ENCODE measurements at places on chromosomes 2 and 18.

GRCh38 chr2:96885432-96886347 is 15.8 kb upstream of the SEMA4C start:
- DNase-seq, result no peak

DNA sequence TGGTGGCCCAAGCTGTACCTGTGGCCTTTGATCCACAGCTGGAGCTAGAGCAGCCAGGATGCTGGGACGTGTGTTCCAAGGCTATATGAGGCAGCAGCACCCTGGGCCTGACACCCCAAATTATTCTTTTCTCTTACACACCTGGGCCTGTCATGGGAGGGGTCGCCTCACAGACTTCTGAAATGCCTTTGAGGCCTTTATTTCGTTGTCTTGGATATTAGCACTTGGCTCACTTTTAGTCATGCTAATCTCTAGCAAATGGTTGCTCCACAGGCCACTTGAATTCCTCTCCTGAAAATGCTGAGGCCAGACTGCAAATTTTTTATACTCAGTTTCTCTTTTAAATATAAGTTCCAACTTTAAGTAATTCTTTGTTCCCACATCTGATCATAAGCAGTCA is 22.0 kb upstream of the IL1R2 start:
- DNase-seq, result no peak

- DNase-seq, result no peak
Observed at GRCh38 chr2:129178356-129178755, 801.1 kb upstream of the RAB6C start.

- DNase-seq, result no peak
Observed at GRCh38 chr2:241180495-241180894, 8.0 kb upstream of the ANO7 start.

DNA sequence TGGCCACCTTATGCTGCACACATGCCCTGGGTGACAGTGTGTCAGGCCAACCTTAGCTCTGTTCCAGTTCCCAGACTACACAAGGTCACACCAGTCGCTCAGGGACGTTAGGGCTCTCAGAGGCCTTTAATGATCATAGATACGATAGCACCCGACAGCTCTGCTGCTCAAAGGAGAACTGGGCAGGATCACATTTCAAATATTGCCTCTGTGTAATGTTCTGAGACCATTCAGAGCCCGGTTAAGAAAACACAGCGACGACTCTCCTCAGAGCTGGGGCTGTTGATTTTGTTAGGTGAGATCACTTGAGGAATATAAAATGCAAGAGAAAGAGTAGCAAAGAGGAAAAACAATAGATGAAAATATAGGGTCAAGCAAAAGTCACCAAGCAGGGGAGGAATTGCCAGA is 166.6 kb upstream of the TANK start:
- no peak for DNase-seq

DNA sequence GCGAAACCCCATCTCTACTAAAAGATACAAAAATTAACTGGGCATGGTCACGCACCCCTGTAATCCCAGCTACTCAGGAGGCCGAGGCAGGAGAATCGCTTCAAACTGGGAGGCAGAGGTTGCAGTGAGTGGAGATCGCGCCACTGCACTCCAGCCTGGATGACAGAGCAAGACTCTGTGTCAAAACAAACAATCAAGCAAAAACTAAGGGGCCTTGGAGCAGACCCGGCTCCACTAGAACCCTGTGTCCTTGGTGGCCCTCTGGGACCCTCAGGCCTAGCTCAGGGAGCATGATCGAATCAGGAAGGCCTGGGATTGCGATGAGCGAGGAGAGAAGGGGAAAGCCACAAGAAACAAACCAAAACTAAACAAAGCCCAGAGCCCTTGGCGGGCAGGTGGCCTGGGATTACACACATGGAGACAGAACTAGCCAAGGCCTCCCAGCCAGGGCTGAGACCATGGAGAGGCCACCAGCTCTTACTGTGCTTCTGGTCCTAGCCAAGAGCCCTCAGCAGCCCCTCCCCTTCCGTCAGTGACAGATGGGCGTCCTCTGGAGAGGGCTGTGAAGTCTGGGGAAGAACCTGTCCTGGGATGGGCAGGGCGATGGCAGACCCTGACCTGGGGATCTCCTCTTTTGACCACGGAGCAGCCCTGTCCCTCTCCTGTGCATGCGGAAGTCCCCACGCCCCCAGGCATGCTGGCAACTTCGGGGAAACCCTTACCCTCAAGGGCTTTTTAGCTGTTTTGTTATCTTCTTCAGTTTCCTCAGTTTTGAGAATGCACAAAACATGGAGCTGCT is 27.4 kb upstream of the CATIP start:
- DNase-seq, result no peak

DNA sequence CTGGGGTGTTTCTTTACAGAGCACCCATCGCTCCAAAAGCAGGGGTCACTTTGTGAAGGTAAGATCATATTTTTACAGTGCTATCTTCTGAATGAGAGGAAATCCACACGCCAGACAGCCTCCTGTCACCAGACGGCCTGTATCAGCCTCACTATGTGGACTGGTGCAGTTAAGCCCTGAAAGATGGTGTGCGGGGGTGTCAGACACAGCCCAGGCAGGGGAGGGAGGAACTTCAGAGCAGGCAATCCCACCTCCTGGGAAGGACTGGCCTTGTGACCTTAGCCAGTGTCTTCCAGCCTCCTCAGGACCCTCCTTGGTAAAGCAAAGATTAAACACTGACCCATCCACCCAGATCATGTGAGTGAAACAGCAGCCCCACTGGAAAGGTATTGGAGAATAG is 249.4 kb upstream of the CTAGE1 start:
- DNase-seq, result no peak

DNA sequence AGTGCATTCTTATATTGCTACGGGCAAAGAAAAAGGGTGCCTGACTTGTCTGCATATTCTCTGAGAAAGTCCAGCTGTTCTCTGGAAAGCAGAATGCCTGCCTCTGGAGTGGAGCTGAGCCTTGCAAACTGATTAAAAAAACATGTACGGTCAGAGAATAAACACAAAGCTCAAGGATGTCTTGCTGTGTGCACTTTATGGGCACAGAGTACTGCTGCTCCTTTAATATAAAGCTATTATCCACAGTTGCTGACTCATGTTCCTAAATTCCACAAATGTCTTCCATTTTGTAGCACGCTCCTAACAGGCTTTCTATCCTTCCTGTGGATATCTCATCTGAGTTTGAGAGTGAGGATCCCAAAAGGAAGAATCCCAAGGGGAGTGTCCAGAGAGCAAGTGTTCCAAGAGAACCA is 229.0 kb downstream of the MREG start:
- no peak for DNase-seq

- no peak for DNase-seq
Observed at GRCh38 chr2:32947484-32948143, 861 bp downstream of the LTBP1 start.
